Activated CD4-positive, CD25-positive, alpha-beta regulatory T cell treated with anti-CD3 and anti-CD28 coated beads, Interleukin-2, amount 50 U/mL, for 72 hours (primary cell): ENCODE measurements at places on chromosomes 12 and 14.

DNA sequence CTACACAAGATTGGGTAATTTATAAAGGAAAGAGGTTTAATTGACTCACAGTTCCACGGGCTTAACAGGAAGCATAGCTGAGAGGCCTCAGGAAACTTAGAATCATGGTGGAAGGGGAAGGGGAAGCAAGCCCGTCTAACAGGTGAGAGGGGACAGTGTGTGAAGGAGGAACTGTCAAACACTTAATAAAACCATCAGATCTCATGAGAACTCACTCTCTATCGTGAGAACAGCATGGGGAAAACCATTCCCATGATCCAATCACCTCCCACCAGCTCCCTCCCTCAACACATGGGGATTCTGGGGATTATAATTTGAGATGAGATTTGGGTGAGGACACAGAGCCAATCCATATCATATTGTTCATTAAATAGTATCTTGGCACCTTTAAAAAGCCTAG, 56.1 kb downstream of the EPS8 start:
- DNase-seq: no peak

DNA sequence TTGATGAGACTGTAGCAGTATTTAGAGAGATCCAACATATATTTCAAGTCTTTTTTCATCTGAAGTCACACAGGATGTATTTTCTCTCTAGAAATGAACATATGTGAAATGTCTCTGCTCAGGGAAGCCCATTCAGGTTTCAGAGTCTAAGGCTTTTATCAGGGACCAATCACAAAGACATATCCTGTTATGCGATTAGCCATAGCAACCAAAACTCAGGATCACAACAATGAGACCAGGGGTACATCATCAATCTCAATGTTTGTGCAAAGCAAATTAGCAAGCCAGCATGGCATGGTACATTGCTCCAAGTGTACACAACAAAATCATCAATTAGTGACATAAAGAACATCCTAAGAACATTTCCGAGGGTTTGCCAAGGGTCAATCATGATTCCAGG, 99.2 kb upstream of the AMN1 start:
- DNase-seq: no peak

GRCh38 chr14:65103150-65103760, 938 bp upstream of the MAX start:
- DNase-seq: no peak

- DNase-seq: no peak
These were observed 112.3 kb downstream of the DNAI7 start for GRCh38 chr12:25082628-25083027.

DNA sequence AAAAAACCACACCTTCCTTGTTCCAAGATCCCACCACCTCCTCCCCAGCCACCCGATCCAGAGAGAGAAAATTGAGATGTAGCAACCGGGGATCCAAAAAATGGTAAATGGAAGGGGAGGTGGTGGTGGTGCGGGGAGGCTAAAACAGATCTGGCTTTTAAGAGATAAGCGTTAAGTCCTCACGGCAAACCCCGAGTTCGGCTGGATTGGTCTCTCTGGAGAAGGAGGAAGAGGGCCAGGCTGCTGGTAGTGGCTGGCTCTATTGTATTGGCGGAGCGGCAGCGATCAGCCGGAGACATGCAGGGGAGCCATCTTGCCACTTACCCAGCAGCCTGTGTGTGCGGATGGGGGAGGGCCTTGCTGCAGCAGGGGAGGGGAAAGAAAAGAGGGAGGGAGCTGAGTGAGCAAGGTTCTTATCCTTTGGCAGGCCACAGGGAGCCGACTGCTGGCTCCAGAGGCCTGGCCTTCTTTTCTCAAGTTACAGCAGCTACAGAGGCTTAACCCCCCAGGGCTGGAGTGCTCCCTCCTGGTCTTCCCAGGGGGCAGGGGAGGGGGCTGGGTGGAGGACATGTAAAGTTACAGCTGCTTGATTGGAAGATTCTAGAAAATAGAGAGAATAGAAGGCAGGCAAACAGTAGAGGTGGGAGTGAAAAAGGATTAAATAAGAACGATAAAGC, 14.1 kb upstream of the CDH24 start:
- peak; percentile 74 for DNase-seq

DNA sequence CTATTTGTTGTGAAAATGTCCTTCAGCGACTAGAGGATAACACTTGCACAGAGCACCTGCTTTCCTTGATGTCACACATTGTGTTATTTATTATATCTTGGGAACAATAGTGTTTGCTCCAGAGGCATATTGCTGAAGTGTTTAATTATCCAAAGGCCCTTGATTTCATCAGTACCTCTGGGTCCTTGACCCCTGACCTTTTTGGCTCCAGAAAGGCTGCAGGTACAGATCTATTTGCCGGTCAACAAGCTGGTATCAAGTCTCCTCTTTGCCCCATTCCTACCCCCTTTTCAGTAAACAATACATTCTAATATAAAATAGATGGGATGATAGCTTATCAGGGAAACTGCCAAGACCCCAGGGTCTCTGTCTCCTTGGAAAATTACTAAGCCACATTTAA, 206.8 kb downstream of the DACT1 start:
- no peak for DNase-seq
